NCI-H460 (cell line): ENCODE measurements at places on chromosomes 4 and X. TPM values are rescaled to one million over a fixed set of nuclear protein-coding genes. Genes with fewer than 3 reads are reported as not detected.
A peak's percentile ranks its signal among the peaks of the same experiment; 100 is the strongest.

DNA sequence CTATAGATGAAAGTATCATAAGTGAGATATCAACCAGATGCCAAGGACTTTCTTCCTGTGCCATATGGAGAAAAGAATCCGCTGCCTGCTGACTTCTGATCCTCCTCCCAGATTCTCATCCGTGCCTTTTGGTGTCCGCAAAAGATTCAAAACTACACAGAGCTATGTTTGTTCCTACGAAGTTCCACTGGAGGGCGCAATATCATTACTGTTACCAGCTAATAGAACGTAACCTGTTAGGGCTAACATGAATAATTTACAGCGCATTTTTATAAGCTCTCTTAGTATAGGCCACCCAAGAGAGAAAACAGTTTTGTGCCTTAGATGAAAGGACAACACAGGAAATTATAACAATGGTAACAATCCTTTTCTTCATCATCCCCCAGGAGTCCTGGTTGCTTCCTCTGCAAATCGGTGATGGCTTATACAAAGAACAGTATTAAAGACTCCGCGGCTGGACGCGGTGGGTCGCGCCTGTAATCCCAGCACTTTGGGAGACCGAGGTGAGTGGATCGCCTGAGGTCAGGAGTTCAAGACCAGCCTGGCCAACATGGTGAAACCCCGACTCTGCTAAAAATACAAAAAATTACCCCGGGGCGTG, 22.8 kb upstream of the CENPVL3 start:
- peak; percentile 30 for DNase-seq

DNA sequence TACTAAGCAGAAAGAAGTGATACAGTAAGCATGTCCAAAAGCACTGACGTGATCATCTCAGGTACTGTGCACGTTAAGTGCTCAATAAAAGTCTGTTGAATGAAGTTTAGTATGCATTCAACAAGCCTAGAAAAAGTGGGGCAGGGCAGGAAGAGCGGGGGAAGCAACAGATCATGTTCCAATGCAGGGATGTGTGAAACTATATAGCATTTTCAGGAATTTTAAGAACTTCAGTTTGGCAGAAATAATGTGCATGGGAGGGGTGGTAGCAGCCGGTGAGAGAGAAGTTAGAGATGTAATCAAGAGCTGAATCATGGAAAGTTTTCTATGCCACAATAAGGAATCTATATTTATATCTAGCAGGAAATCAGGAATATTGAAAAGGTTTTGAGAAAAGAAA, 19.2 kb upstream of the CCNA2 start:
- DNase-seq: no peak

ARSD gene
- 15.5 and 17.9 TPM in 2 replicates for total RNA-seq

DNA sequence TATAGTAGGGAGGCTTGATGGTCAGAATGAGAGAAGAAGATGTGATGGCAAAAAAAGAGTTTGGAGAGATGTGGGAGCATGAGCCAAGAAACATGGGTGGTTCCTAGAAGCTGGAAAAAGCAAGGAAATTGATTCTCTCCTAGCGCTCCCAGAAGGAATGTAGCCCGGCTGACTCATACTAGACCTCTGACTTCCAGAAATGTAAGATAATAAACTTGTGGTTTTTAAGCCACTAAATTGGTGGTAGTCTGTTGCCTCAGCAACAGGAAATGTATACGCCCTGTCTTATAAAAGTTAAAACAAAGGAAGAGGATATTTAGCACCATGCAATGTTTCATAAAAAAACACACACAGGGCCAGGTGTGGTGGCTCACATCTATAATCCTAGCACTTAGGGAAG, 182.7 kb upstream of the PCDH7 start:
- DNase-seq: no peak

DNA sequence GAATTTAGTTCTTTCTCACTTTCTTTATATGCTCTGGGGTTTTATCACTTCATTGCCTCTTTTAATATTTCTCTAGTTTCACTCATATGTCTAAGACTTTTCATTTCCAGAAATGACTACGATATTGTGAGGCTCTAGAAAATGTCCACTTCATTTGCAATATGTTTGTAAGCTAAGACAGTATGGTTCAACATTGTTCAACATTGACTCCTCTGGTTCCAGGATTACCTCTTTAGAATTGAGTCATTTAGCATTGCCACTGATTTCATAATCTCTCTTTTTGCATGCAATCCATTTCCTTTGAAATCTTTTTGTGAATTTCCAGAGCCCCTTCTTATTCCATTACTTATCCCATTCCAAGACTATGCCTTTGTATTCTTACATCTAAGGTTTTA, 32.3 kb downstream of the BBS12 start:
- DNase-seq: peak; percentile 82

DNA sequence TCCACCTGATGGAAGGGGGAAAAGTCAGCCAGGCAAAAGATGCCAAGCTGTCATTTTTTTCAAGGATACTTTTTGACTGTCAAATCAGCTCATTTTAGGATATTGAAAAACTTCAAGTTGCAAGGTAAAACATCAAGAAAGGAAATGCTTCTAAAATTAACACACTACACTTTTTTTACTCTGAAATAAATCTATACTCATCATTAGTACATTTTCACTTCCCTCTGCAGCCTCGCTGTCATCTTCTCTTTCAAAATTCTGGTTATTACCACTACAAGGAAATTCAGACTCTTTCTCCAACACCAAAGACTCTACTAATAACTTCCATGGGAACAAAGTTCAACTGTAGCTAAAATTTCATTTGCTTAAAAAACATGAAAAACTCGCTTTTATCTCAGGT, 41.6 kb downstream of the APBB2 start:
- no peak for DNase-seq

- DNase-seq: peak; percentile 16
Observed at GRCh38 chrX:120672389-120672788, 42.5 kb upstream of the C1GALT1C1 start.

HSFX4 gene
- total RNA-seq: not detected in 2 replicates

GRCh38 chr4:166989886-166990285, 244.4 kb downstream of the SPOCK3 start:
- DNase-seq: no peak

REELD1 gene
- total RNA-seq: not detected in 2 replicates

DNA sequence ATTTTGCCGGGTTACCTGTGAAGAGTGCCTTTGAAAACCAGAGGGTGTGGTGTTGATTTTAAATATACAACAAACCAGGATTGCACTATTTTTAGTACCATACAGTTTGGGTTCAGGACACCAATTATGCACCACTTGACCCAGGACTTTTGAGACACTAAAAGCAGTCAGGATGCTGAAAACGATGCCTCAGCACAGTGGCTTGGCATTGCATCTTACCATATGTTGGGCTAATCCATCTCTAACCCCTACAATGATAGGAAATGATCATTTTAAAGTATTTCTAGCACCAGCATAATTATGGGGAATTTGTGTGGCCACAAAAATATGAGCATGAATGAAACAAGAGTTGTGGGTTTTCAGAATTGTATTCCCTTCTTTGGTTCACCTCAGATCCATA, 4.1 kb downstream of the IBSP start:
- DNase-seq: no peak

- no peak for DNase-seq
Observed at GRCh38 chrX:149274516-149275105, 230.5 kb downstream of the IDS start.

DNA sequence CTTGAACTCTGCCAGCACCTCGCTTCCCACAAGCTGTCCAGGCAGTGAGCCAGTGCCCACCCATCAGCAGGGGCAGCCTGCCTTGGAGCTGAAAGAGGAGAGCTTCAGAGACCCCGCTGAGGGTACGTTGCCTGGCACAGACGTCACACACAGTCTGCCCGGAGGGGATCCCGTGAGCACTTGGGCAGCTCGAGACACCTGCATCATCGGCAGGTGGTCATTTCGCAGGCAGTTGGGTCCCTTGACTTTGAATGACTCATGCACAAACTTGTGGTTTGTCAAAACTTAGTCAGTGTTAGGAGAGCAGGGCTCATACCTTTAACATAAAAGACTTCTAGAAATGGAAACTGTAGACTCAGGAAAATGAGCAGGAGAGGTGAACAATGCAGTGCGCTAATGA, 9.9 kb downstream of the TACC3 start:
- DNase-seq: no peak

ARHGAP36 gene
- not detected in 2 replicates for total RNA-seq

GRCh38 chr4:1333256-1333655, 13.8 kb upstream of the UVSSA start:
- no peak for DNase-seq

TRIM61 gene
- not detected in 2 replicates for total RNA-seq

GRCh38 chrX:79169484-79169883, 25.0 kb downstream of the GPR174 start:
- DNase-seq: no peak

- DNase-seq: no peak
Observed at GRCh38 chr4:125594056-125594602, 279.4 kb downstream of the FAT4 start.

DNA sequence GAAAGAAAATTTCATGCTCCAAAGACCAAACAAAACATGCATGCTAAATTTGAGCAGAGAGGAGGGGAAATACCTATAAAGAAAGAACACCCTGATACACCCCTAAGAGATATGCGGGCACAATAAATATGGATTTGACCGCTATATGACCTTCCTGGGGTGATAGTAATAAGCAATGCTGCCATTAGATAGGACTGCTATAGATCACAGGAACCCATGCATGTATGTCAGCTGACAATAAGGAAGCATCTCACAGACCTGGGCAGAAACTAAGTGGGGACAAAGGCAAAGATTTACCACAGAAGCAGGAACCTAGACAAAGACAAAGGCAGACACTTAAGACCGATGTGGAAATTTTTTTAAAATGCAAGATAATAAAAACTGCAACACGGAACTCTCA, 21.3 kb downstream of the ZNF721 start:
- DNase-seq: no peak

DNA sequence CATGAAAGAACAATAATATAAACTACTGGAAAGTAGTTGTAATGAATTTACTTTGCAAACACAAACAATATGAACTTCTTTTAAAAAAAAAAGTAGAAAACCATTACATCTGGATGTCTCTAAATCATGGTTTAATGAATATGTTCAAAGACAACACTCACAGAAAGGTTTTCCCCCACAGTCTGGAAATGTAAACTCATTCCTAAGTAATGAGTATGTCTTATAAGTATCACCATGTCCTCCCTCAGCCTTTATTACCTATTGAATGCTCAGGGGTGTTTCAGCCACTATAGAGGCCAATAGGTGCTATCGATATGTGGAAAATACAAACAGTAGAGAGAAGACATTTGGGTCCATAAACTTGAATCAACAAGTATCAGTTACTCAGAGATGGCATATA, 186.7 kb downstream of the PALLD start:
- DNase-seq: no peak

SPARCL1 gene
- total RNA-seq: not detected in 2 replicates

NUP62CL gene
- 11.8 and 12.6 TPM in 2 replicates for total RNA-seq

TCEAL7 gene
- total RNA-seq: not detected in 2 replicates

DNA sequence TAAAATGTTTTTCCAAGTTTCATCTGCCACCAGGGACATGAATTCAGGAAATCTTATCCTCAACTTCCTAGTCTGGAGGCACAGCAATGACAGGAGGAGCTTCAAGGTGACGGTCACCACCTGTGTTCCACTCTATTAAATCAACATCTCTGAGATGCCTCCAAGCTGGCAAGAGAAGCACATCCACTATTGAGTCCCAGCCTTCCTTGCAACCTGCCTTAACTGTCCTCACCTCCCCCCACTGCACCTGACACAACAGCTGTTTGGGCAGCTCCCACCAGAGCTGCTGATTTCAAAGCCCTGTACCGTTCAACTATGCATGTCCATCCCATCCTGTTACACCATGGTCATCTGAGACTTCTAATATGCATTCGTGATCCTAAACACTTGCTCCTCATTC, 123.4 kb downstream of the COL25A1 start:
- no peak for DNase-seq

GRCh38 chrX:109902665-109903064, 100.2 kb upstream of the TMEM164 start:
- no peak for DNase-seq
